ELR (cell line): ENCODE measurements at places on chromosomes 1 and 21.

GRCh38 chr1:115969509-115969908, 6.8 kb upstream of the SLC22A15 start:
- DNase-seq = peak; percentile 5

- DNase-seq = peak; percentile 52
Observed at GRCh38 chr1:41578712-41579335, 94.3 kb upstream of the EDN2 start.

GRCh38 chr1:59046730-59047157, 250.2 kb upstream of the FGGY start:
- DNase-seq = peak; percentile 21

DNA sequence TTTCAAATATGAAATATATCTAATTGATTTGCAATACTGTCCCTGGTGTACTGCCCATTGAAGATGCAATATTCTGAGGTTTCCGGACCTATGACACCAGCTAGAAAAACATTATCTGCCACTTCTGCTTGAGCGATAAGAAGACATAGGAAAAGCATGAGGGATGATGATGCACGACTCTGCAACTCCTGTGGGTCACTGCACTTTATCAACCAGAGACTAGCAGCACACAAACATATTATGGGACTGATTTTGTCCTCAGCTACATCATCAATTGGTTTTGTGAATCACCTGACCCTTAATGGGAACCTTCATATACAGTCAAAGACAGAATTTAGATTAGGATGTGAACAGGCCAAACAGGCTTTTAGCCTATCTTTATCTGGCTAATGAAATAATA, 13.8 kb upstream of the KCNA3 start:
- no peak for DNase-seq

- DNase-seq = no peak
Observed at GRCh38 chr1:222057162-222057561, 315.3 kb upstream of the DUSP10 start.

DNA sequence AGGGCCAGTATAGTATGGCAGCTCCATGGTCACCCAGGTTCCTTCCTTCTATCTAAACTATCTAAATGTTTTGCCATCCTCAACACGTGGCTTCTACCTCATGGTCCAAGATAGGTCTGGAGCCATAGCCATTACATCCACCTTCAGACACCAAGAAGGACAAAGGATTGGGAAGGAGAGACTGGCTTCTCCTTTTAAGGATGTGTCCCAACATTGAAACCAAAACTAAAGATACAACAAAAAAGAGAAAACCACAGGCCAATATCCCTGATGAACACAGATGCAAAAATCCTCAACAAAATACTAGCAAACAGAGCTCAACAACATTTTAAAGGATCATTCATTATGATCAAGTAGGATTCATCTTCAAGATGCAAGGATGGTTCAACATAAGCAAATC, 24.8 kb downstream of the HSD11B1 start:
- DNase-seq = no peak

DNA sequence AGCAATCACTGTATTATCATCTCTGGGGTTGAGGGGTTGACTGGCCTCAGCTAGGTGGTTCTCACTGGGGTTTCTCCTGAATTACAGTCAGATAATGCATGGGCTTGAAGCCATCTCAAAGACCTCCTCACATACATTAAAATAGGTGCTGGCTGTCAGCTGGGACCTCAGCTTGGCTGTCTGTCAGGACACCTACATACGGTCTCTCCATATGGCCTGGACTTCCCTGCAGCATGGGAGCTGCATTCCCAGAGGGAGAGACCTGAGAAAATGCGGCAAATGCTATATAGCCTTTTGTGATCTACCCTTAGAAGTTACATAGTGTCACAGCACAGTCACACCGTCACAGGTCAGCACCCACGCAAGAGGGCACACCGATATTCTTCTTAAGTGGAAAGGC, 93.6 kb downstream of the TSEN15 start:
- no peak for DNase-seq

DNA sequence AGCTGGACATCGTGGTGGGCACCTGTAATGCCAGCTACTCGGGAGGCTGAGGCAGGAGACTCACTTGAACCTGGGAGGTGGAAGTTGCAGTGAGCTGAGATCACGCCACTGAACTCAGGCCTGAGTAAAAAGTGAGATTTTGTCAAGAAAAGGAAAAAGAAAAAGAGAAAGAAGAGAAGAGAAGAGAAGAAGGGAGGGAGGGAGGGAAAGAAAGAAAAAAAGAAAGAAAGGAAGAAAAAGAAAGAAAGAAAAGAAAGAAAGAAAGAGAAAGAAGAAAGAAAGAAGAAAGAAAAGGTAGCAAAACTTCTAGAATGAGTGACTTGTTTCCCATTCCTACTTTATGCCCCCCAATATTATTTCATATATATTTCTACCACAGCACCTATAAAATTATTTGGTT, 98.8 kb downstream of the UBE2U start:
- DNase-seq = no peak

DNA sequence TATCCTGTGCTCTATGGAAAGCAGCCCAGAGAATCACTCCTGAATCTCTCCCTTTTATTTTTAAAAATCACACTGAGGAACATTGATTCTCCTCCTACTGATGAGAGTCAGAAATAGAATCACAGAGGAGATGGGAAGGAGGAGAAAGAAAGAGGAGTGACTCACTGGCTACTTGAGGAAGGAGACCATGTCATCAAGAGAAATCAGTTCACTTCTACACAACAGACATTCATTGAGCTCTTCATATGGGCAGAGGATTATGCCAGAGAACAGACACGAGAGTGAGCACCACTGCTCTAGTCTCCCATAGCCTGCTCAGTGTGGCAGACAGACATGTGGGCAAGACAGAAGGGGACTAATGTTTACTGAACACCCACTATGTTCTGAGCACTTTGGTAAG, 44.2 kb downstream of the RAB3B start:
- DNase-seq = peak; percentile 65

GRCh38 chr1:38527373-38527966, 332.1 kb downstream of the RRAGC start:
- DNase-seq = peak; percentile 3

DNA sequence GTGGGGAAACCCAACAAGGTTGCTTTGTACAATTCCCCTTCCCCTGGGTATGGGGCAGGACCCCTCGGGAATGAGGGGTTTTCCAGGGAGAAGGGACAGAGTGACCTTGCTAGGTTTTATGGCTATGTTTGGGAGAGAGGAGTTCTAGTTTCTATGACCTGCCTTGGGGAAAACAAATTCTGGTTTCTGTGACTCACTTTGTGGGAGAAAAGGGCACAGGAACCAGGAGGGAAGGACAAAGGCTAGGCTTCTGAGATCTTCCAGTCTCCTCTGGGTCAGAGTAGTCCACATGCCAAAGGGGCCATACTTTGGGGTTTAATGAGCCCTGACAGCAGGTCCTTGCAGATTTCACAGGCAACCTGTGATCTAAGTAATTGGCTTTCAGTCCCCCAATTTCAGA, 5.5 kb upstream of the PTGER3 start:
- no peak for DNase-seq

- DNase-seq = peak; percentile 70
Observed at GRCh38 chr1:236489710-236490377, 33.9 kb upstream of the LGALS8 start.

DNA sequence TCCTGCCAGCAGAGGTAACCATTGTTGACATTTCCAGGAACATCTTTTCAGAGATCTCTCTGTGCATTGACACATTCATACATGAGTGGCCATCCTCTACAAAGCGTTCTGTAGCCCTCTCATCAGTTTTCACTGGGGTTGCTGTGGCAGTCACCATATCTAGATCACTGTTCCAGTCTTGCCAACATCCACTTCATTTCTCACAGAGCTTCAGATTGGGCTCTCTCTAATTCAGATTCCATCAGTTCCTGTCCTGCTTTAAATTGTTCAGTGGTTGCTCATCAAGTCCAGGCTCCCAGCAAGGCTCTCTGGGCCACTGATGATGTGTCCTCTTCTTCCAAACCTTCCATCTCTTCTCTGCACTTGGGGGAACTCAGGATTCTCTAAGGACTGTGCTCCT, 173.7 kb downstream of the KCNJ6 start:
- peak; percentile 27 for DNase-seq

GRCh38 chr1:167092653-167093052, 1.2 kb upstream of the STYXL2 start:
- DNase-seq = no peak

DNA sequence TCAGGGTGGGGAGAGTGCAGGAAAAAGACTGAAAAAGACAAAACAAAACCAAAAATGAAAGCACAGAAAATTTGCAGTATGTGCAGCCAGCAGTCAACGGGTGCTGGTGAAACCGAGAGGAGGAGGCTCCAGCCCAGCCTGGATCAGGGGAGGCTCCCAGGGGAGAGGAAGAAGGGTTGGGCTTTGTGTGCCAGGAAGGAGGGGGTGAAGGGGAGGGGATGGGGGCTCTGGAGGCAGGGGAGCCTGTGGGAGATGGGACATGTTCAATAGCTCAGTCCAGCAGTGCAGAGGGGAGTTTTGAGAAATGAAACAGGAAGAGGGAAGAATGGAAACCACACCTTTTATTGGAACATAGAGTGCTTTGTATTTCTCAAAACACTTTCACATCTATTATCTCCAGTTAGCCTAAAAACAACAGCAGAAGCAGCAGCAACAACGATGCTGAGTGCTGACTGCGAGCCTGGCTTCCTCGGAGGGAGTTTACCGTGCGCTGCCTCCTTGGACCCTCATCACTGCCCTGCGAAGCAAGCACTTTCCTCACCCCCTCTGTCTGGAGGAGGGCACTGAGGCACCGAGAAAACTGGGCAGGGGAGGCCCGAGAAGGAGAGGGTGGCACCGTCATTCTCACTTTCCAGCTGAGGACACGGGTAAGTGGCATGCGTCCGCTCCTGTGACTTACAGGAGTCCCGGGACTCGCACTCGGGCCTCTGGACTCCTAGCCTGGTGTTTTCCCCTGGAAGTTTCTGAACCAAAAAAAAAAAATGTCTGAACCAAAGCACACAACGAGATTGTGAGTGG, 62.9 kb downstream of the MDM4 start:
- DNase-seq = no peak

- peak; percentile 13 for DNase-seq
Observed at GRCh38 chr1:98121646-98122045, 200.8 kb upstream of the DPYD start.

DNA sequence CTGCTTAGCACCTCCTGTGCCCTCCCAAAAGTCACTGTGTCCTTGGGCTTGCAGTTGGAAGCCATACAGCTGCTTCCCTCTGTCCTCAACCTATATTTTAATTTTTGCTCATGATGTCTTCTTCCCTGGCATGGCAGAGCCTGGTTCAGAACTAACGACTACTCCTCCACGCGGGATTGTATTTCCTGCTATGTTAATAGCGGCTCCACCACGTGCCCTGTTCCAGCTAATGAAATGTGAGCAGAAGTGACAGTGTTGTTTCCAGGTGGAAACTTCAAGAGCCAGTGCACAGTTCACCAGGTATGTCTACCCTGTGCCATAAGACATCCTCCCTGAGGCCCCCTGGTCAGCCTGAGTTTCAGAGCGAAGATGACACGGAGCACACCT, 52.1 kb downstream of the DHRS3 start:
- no peak for DNase-seq

- no peak for DNase-seq
Observed at GRCh38 chr1:232443372-232443771, 186.6 kb downstream of the SIPA1L2 start.

GRCh38 chr1:192756847-192757246, 52.0 kb upstream of the RGS2 start:
- DNase-seq = no peak

GRCh38 chr1:155977690-155978324, 540 bp downstream of the ARHGEF2 start:
- peak; percentile 52 for DNase-seq

GRCh38 chr1:23664837-23665795, 26.5 kb upstream of the RPL11 start:
- peak; percentile 56 for DNase-seq

DNA sequence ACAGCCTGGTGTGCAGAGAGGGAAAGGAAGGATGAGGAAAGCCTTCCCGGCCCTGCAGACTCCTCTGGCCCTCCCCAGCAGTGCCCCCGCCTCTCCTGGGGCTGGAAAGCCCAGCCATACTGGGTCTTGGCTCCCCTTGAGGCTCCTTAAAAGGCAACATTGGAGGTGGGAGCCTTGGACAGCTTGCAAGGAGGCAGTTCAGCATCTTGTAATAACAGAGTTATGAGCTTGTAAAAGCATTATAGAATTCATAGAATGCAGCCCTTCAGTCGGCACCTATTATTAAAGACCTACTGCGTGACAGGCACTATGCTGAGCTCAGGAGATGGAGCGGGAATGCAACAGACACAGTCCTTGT, 4.2 kb downstream of the TINAGL1 start:
- no peak for DNase-seq

DNA sequence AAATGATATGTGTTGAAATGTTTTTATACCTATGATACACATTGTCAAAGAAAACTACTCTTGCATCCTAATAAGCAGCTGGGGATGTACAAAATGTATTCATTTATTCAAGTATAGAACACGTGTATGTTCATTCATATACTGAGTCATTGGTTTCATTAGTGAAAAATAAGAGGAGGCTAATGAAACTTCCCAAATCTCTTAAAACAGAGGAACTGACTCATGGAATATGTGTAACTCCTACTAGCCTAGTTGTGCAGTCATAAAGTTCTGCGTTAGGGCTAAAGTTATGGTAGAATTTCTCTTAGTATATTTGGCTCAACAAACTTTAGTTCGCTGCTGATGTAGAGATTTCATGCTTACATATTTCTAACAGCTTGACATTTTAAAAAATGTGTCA, 441.6 kb downstream of the NCAM2 start:
- DNase-seq = peak; percentile 53

DNA sequence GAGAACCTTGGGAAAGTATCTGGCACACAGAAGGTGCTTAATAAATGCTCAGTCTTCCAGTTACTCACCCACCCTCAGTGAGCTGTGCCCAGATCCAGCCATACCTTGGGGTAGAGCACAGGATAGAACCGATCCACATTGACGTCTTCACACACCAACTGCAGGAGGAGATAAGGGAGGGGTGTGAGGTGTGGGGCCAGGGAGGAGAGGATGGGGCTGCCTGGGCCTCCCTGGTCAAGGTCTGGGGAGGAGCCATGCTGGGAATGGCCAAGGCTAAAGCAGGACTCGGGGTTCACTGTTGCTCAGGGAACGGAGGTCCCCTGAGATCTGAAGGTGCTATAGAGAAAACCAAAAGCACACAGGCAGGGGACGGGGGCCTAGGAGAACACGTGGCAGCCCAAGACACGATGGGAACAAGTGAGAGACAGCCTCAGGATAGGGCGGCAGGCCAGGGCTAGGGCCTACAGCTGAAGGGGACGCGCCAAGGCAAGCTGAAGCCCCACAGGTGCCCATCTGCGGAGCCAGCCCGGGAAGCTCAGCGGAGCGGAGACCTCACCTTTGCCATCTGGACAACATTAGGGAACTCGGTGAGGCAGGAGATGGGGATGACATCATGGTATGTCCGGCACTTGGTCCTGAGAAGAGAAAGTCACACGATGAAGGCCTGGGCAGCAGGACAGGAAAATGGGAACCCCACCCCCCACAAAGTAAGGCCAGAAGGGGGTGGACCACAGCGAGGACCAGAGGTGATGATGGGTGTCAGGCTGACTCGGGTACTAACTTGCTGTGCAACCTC, 55.9 kb downstream of the RAP1GAP start:
- DNase-seq = no peak

DNA sequence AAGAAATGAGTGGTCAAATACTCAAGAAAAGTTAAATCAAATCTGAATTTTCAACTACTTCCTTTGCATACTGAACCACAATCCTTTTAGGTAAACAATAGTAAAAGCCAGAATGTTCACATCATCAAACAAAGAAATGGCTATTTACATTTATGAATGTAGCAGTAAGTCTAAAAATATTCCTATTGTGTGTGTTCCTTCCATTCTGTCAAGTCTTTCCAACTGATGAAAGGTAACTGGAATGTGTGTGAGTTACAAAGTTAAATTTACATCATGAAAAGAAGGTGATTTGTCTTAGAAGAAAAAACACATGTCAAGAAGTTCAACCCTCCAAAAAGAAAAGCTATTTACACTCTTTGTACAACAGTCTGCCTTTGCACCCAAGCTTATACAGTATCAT, 203.1 kb downstream of the SIPA1L2 start:
- DNase-seq = no peak
